ENCODE measurements at places on chromosomes 1 and 21. TPM values are rescaled to one million over a fixed set of nuclear protein-coding genes. Genes with fewer than 3 reads are reported as not detected.

The C1orf141 gene
- total RNA-seq = not detected

The EXTL1 gene
- total RNA-seq = 0.14 TPM

The PINK1 gene
- 75.4 TPM for total RNA-seq

The CASQ1 gene
- total RNA-seq = not detected

The MFAP2 gene
- 5.4 TPM for total RNA-seq

The IFI44L gene
- 1.8 TPM for total RNA-seq

The EPHB2 gene
- total RNA-seq = 76.7 TPM

The HRNR gene
- total RNA-seq = not detected

The BARHL2 gene
- total RNA-seq = not detected

The POFUT2 gene
- total RNA-seq = 29.8 TPM

The ANKRD34A gene
- 0.14 TPM for total RNA-seq

The RPL5 gene
- total RNA-seq = 705 TPM

The PROX1 gene
- 17.6 TPM for total RNA-seq

The LRRC53 gene
- total RNA-seq = not detected

The C1orf116 gene
- 25.4 TPM for total RNA-seq

DNA sequence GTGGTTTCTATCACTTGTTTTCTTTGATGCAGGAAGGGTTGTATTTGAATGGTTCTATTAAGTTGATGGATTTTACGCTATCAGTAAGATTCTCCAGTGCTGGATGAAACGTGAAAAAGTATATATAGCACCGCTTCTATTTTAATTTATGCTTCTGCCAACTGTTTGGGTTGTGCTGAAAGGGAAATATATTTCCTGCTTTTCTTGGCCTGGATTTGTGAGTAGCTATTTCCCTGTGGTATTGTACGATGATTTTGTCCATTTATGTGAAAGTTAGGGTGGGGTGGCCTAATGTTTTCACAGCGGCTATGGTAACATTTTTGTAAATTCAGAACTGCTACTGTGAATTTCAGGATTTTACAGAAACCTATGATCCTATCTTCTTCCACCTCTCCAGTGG, 322 bp downstream of the C1orf162 start:
- no peak for DNase-seq

DNA sequence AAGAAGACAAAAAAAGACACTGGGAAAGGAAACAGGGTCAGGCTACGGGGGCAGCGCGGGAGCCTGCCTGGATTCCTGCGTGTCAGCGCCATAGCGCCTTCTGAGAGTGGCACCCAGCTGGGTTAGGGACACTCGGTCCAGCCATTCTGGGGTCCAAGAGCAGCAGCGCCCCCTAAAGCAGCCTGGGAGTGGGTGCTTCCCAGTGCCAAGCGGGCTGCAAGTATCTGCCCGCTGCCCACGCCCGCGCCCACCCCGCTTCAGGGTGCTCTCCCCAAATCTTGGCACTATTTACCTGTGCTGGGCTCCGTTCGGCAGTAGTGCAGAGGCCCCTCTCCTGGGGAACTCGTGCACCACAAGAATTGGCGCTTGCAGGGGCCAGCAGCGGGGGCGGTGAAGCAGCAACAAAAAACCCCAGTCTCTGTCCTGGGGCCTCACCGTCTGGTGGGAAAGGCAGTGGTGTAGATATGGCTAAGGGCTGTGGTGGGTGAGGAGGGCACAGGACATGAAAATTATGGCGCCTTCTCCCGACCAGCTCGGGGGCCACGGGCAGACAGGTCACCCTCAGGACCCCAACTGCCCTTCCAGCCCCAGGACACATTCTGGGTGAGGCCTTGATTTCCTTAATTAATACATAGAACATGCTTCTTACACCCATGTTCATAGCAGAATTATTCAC, 24.1 kb upstream of the LBR start:
- DNase-seq = no peak

- DNase-seq = no peak
Observed at GRCh38 chr21:32599091-32599490, 13.1 kb downstream of the CFAP298 start.

DNA sequence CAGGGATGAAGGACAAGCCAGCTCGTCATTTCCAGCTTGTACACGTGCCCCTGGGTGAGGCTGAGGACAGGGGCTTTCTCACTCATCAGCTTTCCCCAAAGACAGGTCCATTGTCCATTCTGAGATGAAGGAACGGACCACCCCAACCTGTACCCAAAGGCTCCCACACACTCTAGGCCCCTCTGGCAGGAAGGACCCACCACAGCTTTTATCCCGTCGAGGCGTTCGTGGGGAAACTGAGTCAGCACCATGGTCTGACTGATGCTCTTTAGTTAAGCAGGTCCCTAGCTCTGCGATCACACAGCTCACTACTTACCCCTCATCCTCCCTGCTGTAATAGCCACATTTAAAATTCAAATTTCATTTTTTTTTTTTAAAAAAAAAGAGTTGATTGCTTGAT, 117.3 kb downstream of the AJAP1 start:
- DNase-seq = no peak

- no peak for DNase-seq
Observed at GRCh38 chr1:163120372-163120771, 51.2 kb downstream of the RGS4 start.

DNA sequence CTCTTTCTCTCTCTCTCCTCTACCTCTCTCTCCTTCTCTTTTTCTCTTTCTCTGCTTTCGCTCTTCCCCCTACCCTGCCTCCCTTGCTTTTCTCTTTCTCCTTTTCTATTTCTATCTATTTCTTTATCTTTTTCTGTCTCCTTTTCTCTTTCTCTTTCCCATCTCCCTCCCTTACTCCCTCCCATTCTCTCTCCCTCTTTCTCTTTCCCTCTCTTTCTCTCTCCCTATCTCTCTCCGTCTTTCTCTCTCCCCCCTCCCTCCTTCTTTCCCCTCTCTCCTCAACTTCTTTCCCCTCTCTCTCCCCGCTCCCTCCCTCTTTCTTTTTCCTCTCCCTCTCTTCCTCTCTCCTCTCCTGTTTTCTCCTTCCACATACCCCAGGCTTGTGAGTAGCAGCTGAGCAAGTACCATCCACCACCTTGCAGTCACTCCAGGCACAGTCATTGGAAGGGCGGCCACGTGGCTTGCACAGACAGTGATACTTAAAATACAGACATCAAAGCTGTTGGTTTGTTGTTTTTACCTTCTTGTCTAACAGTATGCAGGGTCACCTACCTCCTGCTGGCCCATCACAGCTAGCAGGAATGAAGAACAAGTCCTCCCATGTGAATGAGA, 209.1 kb upstream of the COA6 start:
- DNase-seq = no peak

GRCh38 chr1:162003830-162004215, 19.8 kb downstream of the OLFML2B start:
- peak; percentile 17 for DNase-seq

- no peak for DNase-seq
Observed at GRCh38 chr1:165565751-165566490, 22.1 kb downstream of the LRRC52 start.

DNA sequence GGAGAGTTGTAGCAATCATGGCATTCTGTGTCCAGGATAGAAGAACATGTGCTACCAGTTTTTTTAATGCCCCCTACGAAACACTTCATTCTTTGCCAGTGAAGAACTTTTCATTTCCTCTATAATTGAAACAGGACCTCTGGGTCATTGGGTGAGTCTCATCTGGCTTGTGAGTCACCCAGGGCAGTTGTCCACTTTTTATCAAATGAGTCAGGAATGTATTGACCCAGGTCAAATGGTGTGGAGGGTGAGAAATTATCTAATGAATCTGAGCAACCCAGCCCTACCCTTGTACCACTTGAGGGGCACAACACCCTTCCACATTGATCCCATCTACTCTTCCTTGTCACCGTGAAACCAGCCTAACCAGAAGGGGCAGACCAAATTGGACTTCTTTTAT, 417.3 kb upstream of the PROX1 start:
- DNase-seq = no peak

GRCh38 chr21:44416193-44416592, 39.1 kb upstream of the LRRC3 start:
- peak; percentile 8 for DNase-seq

GRCh38 chr21:25441835-25442234, 165.4 kb downstream of the MRPL39 start:
- no peak for DNase-seq

DNA sequence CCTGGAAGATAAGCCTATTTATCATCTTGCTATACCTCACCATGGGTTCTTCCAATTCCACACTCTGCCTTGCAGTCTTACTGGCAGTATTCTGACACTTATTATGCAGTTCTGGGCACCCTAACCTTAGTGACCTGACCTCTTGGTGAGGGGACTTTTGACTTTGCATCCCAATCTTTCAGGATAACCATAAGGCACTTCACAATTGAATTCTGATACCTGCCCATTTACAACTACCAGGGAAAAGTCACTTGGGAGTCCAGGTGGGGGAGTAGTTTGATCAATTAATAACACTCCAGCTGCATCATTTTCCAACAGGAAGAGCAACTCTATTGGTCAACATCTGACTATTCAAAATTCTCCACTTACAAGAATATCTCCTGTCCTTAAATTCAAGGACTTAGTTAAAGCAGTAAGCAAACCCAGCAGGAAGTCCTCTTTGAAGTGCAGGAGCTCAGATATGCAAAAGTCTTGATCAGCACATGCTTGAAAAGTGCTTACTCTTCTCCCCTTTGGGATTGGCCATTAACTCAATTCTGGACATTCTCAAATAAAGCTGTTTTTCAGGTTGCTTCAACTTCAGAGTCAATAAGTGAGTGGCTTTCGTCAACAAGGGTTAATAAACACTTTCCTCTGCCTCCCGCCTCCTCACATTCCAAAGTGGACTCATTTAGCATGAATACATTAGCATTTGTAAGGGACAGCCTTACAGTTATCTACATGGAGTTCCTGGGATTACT, 177.4 kb upstream of the NRIP1 start:
- no peak for DNase-seq

GRCh38 chr1:201678264-201679101, 139.6 kb downstream of the NAV1 start:
- DNase-seq = no peak
